ENCODE measurements at places on chromosomes 2 and 18.

DNA sequence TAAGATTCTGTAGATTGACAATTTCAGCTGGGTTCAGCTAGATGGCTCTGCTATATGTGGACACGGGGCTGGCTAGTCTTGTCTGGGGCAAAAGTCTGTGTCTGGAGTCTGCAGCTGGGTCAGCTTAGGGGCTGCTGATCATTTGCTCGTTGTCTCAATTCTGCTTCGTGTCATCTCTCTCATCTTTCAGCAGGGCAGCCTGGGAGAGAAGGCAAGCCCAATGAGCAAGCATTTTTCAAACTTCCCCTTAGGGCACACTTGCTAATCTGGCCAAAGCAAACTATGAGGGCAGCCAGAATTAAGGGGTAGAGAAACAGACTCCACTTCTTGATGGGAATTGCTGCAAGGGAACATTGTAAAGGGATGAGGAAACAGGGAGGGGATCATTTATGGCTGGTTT is 462.6 kb downstream of the SLC4A3 start:
- DNase-seq, result no peak

- no peak for DNase-seq
These were observed 79.9 kb downstream of the PARD3B start for GRCh38 chr2:204625135-204625534.

DNA sequence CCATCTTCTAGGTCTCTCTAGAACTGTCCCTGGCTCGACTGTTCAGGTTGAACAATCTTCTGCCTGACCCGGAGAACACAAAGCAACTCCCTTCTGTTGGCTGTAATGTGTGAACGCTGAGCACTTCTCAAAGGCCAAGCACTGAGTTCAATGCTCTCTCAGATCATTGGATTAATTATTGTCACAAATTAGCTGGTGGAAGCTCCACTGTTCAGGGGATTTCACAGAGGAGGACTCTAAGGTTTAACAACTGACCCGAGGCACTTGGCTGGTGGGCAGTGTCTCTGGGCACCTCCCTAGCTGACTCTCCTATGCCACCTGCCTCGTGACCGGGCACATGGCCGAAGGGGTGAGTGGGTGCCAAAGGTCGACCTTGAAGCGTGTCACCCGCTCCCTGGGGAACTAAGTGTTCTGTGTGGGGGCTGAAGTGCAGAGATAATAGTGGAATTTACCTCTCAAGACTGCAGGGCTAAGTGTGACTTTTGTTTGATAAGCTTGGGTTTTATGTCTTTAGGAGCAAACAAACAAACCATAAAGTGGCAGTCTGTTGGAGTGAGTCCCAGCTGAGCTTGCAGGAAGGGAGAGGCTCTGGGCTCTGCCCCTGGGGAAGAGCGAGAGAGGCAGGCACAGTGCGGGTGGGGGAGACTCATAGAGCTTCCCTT is 64.8 kb downstream of the BCL2L11 start:
- no peak for DNase-seq

- DNase-seq, result no peak
These were observed 46.5 kb downstream of the KCNIP3 start for GRCh38 chr2:95343429-95344214.

DNA sequence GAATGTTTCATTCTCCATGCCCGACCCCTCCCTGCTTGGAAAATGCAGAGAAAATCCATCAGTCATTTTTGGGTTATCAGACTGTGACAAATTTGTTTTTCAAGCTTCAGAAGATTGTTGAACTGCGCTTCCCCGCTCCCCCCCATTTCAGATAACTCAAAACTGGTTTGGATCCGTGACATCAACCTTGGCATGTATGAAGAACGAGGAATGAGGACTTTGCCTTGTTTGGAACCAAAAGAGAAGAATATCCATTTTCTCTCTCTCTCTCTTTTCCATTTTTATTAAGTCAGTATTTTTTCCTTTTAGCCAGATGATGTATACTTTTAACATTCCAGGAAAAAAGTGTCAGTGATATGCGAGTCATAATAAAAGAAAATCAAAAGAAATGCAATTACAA is 171.6 kb downstream of the BCL2 start:
- no peak for DNase-seq

GRCh38 chr2:134603966-134604365 is 114.8 kb downstream of the TMEM163 start:
- no peak for DNase-seq

- no peak for DNase-seq
These were observed 18.0 kb upstream of the CIDEA start for GRCh38 chr18:12236141-12236540.

- DNase-seq, result no peak
These were observed 50.5 kb downstream of the IMPA2 start for GRCh38 chr18:12031846-12032245.

DNA sequence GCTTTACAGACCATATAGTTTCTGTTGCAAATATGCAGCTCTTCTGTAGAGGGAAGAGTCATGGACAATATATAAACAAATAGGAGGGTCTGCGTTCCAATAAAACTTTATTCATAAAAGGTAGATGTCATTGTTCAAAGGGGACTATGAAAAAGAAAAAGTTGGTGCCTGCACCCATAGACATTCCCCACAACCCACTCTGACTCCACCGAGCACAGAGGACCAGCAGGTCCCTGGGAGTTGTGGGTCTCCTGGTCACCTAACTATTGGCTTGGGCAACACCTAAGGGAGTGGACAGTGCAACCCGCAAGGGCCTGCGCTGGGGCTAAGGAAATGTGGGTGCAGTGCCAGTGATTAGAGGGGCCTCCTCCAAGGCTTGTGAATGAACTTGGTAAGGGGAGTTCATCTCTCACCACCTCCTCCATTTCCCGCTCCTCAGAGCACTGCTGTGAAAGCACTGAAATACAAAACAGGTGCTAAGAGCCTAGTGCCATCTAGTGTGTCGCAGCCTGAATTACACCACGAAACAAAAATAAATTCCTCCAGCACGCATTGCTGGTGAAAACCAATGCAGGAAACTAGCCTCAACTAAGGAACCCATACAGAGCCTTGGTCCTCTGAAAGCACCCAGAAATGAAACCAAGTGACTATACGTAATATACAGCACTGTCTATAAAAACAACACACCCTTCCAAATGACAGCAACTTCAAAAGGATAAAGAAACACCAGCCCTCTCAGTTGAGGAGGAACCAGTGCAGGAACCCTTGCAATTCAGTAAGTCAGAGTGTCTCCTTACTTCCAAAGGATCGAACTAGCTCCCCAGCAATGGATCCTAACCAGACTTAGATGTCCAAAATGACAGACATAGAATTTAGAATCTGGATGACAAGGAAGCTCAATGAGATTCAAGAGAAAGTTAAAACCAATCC is 166.6 kb downstream of the RNF144A start:
- DNase-seq, result no peak

DNA sequence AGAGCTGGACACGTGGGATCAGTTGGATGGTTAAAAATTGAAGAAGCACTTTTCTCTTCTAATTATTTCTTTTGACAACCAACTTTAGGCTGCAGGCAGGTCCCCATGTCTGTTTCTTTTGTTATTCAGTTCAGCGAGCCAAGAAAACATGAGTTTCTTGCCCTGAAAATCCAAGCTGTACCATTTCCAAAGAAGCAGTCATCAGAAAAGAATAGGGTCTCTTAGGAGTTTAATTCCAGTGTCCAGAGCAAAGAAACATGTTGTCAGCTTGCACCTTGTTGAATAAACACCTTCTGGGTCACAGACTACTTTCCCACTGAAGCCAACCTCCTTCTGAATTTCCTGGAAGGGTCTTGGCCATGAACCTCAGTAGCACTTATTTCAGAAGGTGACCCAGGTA is 170.5 kb upstream of the COPS8 start:
- no peak for DNase-seq

DNA sequence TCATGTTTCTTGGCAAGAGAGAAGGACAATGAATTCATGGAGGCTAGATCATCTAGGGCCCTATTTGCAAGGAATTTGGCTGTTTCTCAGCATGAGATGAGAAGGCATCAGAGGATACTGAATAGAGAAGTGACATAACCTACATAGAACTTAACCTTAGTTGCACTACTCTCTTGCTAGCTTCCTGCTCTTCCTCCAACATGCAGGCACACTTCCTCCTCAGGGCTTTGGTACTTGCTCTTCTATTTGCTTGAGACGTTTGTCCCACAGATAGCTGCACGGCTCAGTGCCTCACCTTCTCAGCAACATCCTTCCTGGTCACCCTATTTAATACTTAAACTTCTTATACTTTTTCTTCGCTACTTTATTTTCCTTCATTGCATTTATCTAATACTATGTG is 20.0 kb upstream of the LANCL1 start:
- no peak for DNase-seq

DNA sequence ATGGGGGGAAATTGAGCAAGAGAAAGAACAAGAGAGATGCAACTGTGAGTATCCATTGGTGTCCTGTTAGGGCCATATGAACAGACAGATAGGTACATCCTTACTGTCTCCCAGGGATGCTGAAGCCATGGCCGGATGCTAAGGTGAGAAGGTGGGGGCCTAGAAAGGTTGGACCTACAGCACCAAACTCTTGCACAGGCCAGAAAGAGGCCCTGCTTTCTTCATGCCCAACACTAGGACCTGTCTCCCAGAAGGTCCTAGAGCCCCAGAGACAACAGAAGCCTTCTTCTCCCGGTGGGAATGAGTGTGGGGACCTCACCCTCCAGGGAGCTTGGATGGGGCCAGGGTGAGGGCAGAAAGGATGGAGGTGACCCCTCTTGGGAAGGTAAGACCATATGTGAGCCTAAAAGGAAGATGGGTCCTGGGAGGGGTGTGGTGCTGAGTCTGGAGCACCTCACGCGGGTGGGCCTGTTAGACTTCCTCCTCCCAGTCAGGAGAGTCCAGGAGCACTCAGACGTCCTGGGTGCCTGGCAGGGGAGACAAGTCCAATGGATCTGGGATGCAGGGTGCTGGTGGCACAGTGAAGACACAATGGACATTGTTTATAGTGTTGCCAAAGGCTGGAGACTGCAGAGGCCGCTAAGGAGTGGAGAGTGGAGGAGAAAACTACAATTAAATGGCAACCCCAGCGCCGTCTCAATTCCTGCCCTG is 265.3 kb downstream of the CYP26B1 start:
- DNase-seq, result no peak

- DNase-seq, result no peak
These were observed 70.8 kb upstream of the STK17B start for GRCh38 chr2:196242131-196242620.

GRCh38 chr2:18505703-18506341 is 54.6 kb downstream of the RDH14 start:
- no peak for DNase-seq

GRCh38 chr2:210399440-210400041 is 77.0 kb downstream of the LANCL1 start:
- no peak for DNase-seq

- DNase-seq, result no peak
These were observed 32.9 kb downstream of the SMAD7 start for GRCh38 chr18:48917579-48918517.

GRCh38 chr2:75431276-75431675 is 129.5 kb downstream of the EVA1A start:
- no peak for DNase-seq

- DNase-seq, result no peak
These were observed 15.6 kb upstream of the CYTIP start for GRCh38 chr2:157459486-157459885.

DNA sequence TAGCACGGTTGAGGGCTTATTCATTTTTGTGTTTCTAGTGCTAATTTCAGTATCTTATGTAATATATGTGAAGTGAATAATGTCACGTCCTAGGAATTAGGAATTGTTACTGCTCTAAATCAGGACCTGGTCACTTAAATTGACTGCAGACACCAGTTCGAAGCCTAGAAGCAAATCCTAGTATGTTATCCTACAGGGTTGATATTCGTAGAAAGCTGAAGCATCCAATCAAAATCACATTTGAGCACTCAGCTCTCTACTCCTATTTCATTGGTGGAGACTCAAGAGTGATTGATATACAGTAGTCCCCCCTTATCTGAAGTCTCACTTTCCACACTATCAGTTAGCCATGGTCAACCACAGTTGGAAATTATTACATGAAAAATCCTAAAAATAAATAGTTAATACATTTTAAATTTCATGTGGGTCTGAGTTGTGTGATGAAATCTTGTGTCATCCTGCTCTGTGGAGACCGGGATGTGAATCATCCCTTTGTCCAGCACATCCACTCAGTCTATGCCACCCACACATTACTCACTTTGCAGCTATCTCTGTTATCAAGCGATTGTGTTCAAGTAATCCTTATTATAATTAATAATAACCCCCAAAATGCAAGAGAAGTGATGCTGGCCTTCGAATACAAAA is 35.2 kb upstream of the SCN9A start:
- no peak for DNase-seq

DNA sequence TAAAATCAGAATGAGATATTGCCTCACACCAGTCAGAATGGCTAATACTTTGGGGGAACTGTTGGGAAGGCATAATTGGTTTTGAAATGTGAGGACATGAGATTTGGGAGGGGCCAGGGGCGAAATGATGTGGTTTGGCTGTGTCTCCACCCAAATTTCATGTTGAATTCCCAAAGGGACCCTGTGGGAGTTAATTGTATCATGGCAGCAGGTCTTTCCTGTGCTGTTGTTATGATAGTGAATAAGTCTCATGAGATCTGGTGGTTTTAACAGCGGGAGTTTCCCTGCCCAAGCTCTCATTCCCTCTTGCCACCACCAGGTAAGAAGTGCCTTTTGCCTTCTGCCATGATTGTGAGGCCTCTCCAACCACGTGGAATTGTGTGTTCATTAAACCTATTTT is 59.6 kb downstream of the CSRNP3 start:
- DNase-seq, result no peak

GRCh38 chr2:225995796-225996461 is 596.4 kb downstream of the NYAP2 start:
- no peak for DNase-seq

- no peak for DNase-seq
These were observed 33.2 kb upstream of the SLC40A1 start for GRCh38 chr2:189613650-189614420.

- DNase-seq, result no peak
These were observed 446.8 kb upstream of the GCFC2 start for GRCh38 chr2:76157531-76157930.

GRCh38 chr2:63555931-63556330 is 32.3 kb downstream of the WDPCP start:
- no peak for DNase-seq

GRCh38 chr2:119668546-119668945 is 10.5 kb upstream of the TMEM177 start:
- DNase-seq, result no peak

DNA sequence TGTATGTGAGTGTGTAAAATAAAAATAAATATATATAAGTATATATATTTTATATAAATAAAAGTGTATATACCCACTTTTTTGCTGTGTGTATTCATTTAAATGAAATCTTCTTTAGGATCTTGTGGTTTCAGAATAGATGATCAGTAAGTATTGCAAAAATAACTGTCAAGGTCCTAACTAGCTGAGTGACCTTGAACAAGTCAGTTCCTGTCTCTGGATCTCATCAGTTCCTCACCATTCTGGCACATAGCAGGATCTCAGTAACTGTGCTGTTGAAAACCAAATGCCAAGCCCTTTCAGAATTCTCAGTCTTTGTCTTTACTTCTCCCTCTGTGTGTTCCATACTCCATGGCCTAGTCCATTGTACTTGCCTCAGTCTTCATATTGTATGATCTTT is 115.3 kb upstream of the CXCR4 start:
- no peak for DNase-seq
